ENCODE measurements at places on chromosomes 6 and 20. TPM values are rescaled to one million over a fixed set of nuclear protein-coding genes. Genes with fewer than 3 reads are reported as not detected.

DNA sequence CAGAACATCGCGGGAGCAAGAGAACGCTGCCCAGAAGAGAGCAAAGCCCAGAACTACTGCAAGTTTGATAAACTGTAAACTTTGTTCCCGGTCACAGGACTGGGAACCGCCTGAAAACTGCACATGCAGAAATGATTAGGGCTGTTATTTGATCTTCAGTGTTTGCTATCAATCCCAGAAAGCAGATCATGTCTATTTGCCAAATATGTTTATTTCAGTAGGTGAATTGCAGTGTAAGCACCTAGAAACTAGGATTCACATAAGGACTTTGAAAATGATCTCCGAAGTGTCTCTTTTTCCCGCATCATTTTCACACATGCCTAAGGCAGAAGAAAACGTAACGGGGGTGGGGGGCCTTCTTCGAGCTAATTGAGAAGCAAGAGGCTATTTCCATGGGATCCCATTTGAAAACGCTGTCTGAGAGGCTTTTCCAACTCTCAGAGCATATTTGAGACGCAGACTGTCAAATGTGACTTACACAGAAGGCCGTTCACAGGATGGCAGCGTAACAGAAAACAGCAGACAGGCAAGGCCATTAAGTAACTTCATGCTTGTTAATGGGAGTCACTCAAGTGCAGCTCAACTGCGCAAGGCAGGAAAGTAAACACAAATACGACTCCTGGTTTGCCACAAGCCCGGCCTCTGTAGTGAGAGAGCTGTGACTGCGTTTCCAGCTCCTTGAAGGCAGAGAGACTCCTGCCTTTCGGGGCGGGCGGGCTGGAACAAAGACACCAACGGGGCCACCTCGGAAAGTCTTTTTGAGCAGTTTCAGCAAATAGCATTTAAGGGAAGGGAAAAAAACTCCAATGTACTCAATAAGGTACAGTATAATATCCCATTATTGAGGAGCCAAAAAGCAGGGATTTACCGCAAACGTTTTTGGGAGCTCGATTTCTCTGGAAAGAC lies 144.7 kb upstream of the ZNF217 start:
- peak; percentile 92 for DNase-seq

- DNase-seq = no peak
Measured at GRCh38 chr20:23032056-23032749, 2.9 kb upstream of the SSTR4 start.

- no peak for DNase-seq
Measured at GRCh38 chr20:33291416-33291815, 8.4 kb downstream of the BPIFB1 start.

DNA sequence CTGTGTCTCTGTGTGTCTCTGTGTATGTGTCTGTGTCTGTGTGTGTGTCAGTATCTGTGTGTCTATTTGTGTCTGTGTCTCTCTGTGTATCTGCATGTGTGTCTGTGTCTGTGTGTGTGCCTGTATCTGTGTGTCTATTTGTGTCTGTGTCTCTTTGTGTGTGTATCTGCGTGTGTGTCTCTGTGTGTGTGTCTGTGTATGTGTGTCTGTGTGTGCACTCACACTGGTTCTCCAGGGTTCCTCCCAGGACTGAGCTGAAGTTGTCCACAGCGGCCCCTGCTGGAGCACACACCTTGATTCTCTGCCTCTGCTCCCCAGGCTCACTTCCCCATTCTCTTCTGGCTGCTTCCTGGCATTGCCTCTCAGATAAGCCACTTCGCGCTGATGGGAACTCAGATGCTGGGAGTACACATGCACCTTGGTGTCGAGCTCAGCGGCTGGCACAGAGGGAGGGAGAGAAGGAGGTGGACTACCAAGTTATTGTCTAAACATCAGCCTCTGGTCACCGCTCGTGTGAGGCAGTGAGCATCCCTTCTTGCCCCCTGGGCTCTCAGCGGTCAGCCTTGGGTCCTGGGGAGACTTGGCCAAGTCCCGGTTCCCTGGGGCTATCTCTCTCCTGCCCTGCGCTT lies 104.9 kb upstream of the NXT1 start:
- no peak for DNase-seq

Gene ALDH8A1
- 0.69 TPM for total RNA-seq

DNA sequence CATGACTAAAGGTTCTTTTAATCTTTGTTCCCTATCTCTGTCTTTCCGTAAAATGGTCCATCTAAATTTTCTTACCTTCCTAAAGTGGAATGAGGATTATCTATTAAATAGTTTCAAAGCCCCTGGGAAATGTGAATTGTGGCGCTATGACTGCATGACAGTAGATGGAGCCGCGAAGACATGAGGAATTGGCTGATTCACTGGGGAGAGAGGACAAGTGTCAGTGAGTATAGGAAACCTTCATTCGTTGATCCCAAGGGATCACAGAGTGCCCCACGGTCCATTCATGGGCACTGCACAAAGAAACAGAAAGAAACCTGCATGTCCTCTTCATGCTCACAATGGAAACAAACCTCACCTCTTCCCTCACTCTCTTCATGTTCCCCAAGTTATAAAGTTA lies 479.3 kb upstream of the BTBD3 start:
- DNase-seq = no peak

DNA sequence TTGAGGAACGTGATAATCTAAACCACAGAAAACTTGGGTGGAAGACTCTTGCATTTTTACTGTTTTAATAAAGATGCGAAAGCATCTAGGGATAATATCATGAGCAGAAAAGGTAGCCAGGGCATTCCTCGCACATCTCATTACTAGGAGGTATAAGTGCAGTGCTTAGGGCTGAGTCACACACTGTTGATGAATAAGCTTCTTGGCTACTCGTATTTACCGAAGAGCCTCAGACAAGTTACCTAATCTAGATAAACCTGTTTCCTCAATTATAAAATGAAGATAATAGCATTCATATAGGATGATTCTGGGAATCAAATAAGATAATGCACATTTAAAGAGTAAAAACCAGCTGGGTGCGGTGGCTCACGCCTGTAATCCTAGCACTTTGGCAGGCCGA lies 780 bp upstream of the KIAA0319 start:
- DNase-seq = peak; percentile 40

DNA sequence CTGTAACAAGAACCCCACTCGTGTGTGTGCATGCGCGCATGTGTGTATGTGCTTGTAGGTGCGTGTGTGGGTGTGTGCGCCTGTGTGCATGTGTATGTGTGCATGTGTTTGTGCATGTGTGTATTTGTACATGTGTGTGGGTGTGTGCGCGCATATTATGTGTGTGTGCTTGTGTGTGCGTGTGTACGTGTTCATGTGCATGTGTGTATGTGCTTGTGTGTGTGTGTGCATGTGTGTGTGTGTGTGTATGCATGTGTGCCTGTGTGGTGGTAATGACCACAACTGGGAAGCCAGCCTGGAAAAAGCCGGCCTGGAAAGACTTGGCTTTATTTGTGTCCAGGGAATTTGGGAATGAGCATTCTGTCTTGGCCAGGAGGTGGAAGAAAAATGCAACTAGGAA lies 157.5 kb downstream of the PAX1 start:
- no peak for DNase-seq

Gene PGC
- total RNA-seq = not detected

DNA sequence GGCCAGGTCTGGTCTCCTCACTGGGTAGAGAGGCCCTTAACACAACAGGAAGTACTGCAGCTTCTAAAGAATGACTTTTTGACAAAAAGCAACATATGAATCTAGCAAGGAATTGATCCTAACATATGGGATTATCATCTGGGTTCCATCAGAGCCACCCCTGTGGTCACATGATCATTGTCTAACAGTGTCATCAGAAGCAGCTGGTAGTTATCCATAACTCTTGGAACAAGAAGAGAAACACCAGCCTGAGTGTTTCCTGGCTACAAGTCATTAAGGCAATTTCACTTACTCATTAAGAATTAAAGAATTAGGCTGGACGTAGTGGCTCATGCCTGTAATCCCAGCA lies 219.3 kb upstream of the ARID1B start:
- DNase-seq = no peak

DNA sequence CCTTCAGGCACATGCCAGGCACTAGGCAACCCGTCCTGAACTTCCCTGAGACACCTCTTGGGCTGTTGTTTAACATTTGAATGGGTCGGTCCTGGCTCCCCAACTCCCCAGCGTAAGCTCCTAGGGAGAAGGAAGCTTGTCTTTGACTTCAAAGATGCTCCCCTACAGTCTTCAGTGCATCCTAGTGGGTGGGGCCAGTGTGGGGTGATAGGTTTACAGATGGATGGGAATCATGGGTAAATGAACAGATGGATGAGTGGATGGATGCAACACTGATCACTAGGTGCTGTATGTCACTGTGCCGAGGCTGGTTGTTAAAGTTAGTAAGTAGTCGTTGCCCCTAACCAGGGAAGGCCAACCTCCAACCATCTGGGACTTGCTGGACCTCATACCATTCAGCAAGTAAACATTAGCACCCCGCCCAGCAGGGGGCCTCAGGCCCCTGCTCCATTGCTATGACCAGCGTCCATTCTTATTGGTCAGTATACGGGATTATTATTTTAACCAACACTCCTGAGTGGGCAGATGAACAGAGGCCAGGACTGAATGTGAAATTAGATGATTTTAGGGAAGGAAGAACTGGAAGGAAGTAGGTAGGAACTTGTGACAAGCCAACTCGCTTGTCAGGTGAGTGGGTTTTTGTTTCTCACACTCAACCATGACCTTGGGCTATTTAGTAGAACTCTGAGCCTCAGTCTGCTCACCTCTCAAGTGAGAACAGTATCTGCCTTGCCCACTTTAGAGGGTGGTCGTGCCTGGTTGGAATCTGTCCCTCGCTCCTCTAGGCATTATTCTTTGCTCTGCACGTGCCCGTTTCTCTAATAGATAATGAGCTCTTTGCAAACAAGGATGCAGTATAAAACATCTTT lies 82.9 kb upstream of the FOXP4 start:
- peak; percentile 37 for DNase-seq

DNA sequence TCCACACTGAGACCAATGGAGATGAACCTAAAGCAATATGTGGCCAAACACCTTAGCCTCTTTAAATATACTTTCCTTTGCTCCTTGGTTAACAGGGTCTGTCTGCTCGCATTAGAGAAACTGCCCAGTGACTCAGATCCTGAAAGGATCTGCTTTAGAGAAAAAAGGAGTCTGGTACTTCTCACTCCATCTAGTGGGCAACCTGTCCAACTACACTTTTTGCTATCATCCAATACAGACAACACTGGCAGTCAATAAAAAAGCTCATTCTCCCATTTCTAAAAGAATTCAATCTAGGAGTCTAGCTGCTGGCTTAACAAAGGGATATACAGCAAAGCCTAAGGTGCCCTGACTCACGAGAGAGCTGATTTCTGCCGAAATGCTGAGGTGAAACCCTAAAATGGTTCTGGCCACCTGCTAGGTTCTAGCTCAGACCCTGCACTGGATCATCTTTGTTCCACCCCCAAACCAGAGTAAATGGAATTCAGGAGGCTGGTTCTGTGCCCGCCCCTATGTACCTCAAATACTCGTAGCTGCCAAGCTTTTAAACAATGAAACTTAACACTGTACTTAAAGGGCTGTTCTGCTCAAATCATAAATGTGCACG lies 11.5 kb downstream of the GNL1 start:
- DNase-seq = peak; percentile 74

DNA sequence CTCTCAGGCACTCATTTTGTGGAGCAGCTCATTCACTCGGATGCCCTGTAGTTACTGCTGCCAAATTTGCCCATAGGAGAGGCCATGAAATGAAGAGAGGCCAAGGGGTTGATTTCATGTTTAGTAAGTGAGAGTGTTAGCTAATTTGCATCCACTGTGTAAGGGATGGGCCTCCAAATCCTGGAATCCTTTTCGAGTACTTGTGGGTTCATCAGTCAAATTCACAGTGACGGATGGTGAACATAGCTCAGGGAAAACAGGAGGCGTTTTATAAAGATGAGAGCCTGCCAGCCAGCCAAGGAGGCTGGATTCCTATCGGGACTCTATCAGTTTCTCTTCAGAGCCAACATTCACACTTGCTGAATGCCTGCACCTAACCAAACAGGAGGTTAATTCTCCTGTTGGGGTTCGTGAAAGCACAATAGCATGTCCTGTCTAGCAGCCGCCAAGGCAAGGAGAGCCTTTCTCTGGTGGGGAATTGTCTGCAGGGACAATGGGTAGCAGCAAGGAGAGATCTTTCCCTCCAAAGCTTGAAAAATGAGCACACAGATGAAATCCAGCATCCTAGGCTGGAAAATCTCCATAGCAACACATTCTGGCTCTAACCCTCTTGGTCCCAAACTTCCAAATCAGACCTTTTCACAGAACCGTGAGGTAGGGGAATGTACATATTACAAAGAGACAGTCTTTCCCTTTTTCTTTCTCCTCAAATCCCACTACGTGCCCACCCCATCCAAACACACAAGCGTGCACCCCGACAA lies 231.4 kb upstream of the ECI2 start:
- no peak for DNase-seq

DNA sequence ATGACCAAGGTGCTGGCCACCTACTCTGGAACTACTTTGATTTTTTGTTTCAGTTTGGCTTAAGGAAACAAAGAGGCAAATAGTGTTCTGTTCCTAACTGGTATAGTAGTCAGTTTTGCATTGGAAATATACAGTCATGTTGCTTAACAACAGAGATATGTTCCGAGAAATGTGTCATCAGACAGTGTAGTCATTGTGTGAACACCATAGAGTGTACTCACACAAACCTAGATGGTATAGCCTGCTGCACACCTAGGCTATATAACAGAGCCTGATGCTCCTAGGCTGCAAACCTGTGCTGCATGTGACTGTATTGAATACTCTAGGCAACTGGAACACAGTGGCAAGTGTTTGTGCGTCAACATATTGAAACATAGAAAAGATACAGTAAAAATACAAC lies 80.4 kb downstream of the ARID1B start:
- no peak for DNase-seq

- DNase-seq = no peak
Measured at GRCh38 chr20:11776687-11777086, 141.0 kb upstream of the BTBD3 start.

Gene RPL10A
- 1,151 TPM for total RNA-seq

DNA sequence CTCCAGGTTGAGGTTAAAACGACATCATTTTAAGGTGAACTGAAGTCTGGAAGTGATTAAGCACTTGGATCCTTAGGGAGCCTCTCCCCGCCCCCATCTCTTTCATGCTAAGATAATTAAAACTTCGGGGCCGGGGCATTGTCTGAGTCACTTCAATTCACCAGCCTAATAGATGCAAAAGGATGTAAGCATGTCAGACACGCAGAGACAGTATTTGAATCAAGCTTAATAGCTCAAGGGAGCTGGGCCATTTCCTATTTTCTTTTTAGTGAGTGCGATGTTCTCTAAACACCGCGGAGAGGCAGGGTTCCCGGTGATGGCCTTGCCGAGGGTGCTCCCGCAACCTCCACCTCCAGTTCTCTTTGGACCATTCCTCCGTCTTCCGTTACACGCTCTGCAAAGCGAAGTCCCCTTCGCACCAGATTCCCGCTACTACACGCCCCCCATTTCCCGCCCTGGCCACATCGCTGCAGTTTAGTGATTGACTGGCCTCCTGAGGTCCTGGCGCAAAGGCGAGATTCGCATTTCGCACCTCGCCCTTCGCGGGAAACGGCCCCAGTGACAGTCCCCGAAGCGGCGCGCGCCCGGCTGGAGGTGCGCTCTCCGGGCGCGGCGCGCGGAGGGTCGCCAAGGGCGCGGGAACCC lies 516 bp upstream of the IRF4 start:
- peak; percentile 49 for DNase-seq

GRCh38 chr20:44849703-44850102 lies 35.8 kb upstream of the YWHAB start:
- no peak for DNase-seq

Gene RIPOR2
- total RNA-seq = 0.53 TPM

- no peak for DNase-seq
Measured at GRCh38 chr20:10992731-10993130, 318.9 kb upstream of the JAG1 start.

- peak; percentile 74 for DNase-seq
Measured at GRCh38 chr6:106692112-106692818, 62.9 kb downstream of the QRSL1 start.
